Neuronal stem cell (in vitro differentiated cells): ENCODE measurements at places on chromosomes 6 and 20.

GRCh38 chr6:24991810-24992467 lies 56.2 kb upstream of the RIPOR2 start:
- peak; percentile 47 for DNase-seq

DNA sequence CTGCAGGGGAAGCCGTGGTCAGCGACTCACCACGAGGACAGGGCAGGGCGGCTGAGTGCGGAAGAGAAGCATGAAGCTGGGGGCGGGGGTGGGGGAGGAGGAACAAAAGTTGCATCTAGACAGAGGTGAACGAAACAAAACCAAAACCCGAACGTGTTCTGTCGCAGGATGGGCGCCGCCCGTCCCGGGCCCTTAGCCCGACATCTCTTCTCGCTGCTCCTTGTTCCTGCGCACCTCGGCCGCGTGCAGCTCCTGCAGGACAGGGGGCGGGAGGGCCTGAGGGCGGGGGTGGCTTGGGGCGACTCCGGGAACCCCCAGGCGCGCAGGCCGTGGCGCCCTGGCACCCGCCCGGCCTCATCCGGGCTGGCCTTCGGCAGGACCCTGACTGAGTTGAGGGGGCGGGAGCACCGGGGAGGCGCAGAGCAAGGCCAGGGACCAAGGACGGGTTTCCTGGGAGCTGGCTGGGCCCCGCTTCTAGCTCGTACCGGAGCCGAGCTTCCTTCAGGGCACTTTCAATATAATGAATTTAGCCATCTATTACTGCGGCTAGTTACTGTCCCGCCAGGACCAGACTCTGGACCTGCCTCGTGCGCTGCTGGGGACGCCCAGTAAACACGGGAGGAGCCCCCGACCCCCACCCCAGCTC lies 12.0 kb downstream of the STMN3 start:
- DNase-seq = no peak

GRCh38 chr6:151370509-151371078 lies 20.8 kb downstream of the ZBTB2 start:
- DNase-seq = no peak

DNA sequence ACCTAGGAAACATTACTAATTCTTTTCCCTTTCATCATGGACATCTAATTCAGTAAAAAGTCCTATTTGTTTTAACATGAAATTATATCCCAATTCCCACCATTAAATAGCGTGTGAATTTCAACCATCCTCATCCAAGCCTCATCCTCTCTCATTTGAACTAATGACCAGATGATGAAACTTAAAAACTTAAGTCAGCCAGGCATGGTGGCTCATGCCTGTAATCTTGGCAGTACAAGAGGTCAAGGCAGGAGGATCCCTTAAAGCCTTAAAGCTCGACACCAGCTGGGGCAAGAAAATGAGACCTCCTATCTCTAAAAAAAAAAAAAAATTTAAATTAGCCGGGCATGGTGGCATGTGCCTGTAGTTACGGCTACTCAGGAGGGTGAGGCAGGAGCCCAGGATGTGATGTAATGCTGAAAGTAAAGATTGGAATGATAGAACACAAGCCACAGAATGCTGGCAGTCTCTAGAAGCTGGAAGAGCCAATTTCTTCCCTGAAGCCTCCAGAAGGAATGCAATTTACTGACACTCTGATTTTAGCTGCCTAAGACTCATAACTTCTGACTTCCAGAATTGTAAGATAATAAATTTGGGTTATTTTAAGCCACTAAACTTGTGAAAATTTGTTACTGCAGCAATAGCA lies 27.1 kb upstream of the HAO1 start:
- no peak for DNase-seq

DNA sequence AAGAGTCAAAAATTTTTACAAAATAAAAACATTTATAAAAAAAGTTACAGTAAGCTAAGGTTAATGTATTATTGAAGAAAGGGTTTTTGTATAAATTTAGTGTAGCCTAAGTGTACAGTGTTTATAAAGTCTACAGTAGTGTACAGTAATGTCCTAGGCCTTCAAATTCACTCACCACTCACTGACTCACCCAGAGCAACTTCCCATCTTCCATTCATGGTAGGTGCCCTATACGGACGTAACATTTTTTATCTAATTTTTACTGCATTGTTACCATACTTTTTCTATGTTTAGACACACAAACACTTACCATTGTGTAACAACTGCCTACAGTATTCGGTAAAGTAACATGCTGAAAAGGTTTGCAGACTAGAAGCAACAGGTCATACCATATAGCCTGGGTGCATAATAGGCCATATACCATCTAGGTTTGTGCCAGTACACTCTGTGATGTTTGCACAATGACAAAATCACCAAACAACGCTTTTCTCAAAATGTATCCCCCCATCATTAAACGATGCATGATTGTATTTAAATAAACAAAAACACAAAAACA lies 6.0 kb downstream of the MTFR2 start:
- no peak for DNase-seq

GRCh38 chr6:25227854-25228253 lies 51.3 kb upstream of the CARMIL1 start:
- DNase-seq = no peak

DNA sequence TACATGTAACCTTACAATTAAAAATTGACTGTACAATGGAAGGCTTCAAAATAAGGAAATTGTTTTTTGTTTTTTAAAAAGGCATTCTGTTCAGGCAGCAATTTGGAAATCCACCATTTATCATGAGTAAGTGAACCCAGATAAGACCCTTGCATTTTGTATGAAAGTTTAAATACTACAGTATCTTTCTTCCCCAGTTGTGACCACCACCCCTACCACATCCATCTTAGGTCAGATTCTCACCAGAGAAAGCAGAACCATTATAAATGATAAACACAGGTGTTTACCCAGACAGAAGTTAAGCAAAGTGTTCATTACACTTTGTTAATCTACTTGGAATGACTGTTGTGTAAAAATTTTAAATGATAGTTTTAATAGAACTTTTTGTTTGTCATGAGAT lies 20.2 kb downstream of the SENP6 start:
- no peak for DNase-seq

- no peak for DNase-seq
Observed at GRCh38 chr6:130975325-130975724, 87.7 kb downstream of the EPB41L2 start.

DNA sequence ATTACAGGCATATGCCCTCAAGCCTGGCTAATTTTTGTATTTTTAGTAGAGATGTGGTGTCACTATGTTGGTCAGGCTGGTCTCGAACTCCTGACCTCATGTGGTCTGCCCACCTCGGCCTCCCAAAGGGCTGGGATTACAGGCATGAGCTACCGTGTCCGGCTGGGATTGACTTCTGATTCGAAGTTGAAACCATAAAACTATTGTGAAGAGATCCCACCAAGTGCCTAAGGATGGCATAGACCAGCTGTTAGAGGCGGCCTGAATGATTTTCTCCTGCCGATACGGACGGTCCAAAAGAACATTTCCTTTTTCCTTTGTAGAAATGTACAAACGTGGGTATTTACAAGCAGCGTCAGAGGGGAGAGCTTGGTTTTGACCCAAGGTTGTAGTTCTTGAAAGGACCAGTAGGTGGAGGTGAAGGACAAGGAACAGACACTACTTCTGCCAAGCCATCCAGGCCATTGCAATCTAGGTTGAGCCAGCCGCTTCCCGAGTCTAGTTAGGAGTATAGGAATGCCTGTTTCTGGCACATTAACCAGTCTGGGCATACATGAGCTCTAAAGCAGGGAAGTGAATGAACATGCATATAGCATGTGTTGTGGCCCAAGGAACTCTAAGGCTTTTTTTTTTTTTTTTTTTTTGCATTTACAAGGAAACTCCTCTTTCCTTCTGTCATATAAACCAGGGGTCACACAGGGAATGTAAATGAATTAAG lies 29.0 kb downstream of the MOCS3 start:
- peak; percentile 88 for DNase-seq

DNA sequence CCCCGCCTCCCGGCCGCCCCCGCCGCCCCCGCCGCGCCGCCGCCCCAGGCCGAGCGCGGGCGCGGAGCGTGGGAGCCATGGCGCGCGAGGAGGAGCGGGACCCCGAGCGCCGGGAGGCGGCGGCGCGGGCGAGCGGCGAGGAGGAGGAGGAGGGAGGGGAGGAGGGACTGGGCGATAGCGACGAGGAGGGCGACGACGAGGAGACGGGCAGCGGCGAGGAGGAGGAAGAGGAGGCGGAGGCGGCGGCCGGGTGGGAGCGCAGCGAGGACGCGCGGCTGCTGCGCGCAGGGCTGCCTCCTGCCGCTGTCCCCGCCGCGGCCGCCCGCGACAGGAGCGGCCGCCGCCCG lies at the start of gene SLC24A3:
Gene SLC24A3 (plus strand): TSS at position 174 of the 347 bp plus-strand sequence.
- peak; percentile 20 for DNase-seq

GRCh38 chr6:35146453-35146852 lies 5.3 kb upstream of the TCP11 start:
- DNase-seq = no peak

GRCh38 chr6:90493332-90493731 lies 93.5 kb downstream of the MAP3K7 start:
- no peak for DNase-seq

DNA sequence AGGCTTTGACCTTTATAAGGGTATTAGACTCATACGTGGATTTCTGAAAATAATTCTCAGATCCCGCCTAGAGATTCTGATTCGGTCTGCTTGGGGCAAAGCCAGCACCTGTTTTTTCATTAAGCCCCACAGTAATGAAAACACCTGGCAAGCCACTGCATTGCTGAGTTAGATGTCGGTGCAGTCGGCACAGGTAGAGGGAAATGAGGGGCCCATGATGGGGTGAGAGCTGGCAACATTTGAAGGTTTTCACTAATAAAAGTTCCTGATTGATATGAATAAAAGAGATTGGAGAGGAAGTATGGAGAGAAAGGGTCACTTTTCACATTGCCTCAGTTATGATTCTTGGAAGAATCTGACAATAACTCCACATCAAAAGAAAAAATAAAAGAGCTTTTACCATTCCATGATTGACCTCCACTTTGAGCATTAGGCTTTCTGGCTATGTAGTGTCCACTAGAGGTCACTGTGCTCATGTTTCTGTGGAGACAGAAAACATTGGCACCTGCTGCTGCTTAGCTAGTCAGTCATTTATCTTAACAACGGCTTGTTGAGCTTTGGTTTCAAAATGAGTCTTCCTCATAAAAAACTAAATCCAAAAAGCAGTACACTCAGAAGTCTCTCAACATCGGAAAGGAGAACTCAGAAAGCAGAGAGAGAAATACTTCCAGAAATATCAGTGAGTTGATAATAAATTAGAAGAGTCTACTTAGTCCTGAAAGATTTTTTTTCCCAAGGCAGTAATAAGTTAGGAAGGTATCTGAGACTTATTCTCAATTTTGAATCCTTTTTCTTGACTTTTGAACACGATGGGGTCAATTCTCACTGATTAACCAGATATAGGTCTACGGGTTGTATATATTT lies 53.3 kb upstream of the KLHL31 start:
- peak; percentile 59 for DNase-seq

GRCh38 chr20:16314748-16315159 lies 258.5 kb downstream of the KIF16B start:
- no peak for DNase-seq

DNA sequence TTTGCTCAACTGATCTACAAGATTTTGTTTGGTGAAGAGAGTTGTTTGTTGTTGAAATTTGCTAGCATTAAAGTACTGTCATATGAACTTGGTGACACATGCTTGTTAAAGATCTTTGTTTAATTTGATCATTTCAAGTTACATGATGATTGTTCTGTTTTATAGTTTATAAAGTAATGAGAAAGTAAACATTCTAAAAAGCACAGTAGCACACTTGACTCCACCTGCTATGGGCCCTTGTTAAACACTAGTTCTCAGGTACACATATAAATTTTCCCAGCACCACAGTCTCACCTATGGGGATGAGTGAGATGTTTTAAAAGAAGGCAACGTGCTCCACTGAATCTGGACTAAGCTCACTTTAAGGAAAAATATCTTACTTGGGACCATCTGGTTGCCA lies 14.1 kb downstream of the MCHR2 start:
- DNase-seq = no peak

DNA sequence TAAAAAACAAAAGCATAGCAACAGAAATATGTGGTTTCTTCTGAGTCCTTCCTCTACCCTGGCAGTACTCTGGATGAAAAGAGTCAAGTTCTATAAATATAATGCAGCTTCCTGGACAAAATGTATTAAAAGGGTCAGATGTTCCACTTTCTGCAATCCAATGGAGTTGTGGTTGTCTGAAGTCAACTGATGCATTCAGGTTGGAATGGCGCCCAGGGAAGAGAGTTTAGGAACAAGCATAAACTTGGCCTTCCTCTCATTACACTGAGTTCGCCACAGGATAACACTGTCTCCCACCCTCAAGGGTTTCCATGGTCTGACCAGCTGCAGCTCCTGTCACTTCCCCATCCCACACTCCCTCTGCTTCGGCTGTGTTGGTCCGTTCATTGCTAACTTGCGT lies 66.4 kb downstream of the PLEKHG1 start:
- no peak for DNase-seq

DNA sequence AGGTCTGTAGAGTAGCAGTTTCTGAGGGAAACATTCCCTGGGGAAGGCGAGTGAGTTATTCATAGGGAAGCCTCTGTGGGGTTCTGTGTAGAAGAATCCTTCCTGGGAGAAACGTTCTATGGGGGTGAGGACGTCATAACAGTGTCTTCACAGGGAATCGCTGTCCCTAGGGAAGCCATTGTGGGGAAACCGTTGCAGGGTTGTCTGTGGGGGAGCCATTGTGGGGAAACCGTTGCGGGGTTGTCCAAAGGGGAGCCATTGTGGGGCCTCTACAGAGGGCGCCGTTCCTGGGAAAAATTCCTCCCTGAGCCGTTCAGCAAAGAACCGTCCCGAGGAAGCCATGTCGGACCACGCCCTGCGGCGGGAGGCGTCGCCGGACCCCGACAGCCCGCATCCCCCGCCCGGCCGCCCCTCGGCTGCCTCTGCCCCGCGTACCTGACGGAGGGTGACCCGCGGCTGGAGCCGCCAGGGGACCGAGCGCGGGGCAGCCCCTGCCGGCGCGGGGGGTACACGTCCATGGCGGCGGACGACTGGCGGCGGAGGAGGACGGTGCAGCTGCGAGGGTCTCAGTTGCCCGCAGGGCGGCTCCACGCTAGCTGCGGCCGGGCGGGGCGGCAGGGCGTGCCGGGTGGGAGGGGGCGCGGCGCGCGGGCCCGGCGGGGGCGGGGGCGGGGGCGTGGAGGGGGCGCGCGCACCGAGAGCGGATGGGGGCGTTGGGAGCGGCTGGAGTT lies at the start of gene DNAAF9:
Gene DNAAF9 (minus strand): TSS at position 630 of the 731 bp plus-strand sequence. CDS start 112 bp downstream, at position 518.
- peak; percentile 63 for DNase-seq

DNA sequence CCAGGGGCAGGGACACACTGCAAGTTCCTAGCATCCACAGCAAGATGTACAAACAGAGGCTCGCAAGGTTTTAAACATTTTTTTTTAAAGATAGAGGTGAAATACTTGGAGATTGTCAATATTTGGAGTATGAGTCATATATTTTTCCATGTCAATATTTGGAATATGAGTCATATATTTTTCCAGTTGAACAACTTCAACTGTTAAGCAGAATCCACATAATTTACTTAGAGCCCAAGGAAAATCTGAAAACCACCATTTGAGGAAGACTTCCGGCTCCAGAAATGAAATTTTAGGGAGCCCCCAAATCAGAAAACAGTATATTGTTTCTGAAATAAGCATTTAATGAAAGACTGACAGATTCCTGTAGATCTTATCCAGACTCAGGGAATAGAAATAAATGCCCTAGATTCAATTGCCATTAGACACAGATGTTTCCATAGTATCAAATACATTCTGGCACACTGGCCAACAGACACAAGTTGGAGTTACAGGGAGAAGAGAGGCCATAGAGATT lies 51.6 kb upstream of the FAM184A start:
- DNase-seq = no peak

- no peak for DNase-seq
Observed at GRCh38 chr6:47134476-47135189, 92.5 kb upstream of the ADGRF1 start.
